MG63 (cell line): ENCODE measurements at places on chromosomes 7 and 10. TPM values are rescaled to one million over a fixed set of nuclear protein-coding genes. Genes with fewer than 3 reads are reported as not detected.

The ZNF117 gene
- 0.94 and 3.7 TPM in 2 replicates for total RNA-seq

GRCh38 chr7:135382173-135382572 lies 127.7 kb downstream of the CNOT4 start:
- DNase-seq = no peak

- DNase-seq = no peak
Observed at GRCh38 chr7:156895024-156895780, 2.2 kb upstream of the LMBR1 start.

- no peak for DNase-seq
Observed at GRCh38 chr10:5428133-5428532, 15.8 kb downstream of the NET1 start.

DNA sequence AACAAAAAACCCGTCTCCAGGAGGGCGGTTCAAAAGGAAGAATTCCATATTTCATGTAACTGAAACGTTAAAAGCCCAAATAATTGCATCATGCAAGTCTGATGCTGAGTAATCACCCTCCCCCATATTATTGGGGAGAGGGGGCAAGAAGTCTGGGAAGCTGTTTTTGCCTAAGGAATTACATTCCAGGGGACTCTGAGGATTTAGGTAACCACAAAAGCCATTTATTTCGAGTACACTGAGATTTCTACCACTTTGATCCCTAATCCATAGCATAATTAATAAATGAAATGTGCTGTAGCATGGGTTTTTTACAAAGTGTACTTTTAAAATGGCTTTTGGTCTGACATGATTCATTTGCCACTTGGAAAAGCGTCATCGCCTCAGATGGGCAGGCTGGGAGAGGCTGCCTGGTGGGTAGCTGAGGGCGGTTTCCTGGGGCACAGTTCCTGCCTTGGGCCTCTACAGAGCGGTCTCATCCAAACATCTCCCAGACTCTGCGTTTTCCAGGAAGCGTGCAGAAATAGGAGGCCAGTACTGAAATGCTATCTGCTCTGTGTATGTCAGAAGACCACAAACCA lies 106.5 kb downstream of the TCF7L2 start:
- DNase-seq = peak; percentile 89
